DMS53 (cell line): ENCODE measurements at places on chromosomes 11 and 22.

- DNase-seq = no peak
Observed at GRCh38 chr11:18067372-18067771, 21.3 kb upstream of the TPH1 start.

DNA sequence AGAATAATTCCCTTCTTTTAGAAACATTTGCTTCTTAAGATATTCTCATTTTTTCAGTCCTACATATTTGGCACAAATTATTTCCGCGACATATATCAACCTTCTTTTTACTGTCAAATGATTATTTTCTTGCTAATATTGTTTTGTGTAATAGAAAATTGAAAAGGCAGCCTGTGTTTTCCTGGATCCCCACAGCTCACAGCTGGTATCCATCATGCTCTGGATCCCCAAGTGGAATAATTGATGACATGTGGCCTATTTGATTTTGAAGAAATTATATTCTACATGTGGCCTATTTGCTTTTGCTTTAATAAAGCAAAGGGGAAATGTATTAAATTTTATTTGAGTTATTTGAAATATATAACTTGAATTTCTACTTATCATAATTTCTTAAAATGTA lies 199.4 kb upstream of the LUZP2 start:
- DNase-seq = no peak

DNA sequence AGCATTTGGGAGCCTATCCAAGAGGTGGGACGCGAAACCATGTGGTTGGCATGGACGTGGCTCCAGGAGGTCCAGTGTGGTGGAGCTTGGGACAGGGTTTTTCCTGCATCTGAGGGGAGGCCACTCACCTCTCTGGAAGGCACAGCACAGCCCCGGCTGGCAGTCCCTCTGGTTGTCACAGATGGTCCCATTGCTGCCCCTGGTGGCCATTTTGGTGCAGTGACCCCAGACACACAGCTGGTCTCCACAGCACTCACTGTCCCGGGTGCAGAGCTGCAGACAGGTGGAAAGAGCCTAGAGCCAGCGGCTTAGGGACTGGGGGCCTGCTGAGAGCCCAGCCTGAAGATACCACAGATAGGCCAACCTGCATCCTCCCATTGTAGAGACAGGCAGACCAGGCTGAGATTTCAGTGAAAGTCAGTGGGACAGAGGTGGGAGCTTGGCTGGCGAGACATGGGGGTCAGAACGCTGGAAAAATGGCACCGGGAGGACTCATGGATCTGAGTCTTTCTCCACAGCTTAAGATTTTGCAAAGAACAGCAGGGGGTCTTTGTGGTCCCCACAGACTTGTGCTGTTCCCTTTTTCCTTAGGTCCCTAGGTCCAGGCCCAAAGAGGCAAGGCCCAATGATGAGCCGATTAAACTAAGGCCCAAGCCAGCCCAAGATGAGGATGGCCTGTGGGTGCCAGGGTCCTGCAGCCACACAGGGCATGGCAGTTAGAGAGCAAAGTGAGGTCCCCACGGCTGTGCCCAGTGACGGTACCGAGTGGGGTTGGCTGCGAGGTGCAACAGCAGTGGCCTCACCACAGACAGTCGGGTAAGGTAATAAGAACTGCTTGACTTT lies 41.4 kb downstream of the DKK3 start:
- peak; percentile 89 for DNase-seq

DNA sequence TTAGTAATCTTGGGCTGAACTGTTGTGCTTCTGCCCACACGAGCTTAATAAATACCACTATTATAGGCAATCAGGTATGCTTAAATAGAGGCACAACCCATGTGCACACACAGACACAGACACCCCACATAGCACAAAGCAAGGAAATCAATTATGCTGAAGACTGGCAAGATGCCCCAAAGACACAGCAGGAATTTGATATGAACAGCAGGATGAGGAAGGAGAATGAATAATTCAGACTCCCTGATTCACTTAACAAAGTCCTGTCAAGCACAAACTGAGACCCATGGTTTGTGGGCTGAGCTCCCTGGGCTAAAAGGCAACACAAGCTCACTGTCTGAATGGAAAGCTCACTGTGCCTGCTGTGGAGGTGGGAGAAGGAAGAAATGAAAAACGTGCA lies 42.5 kb downstream of the RBFOX2 start:
- no peak for DNase-seq

- DNase-seq = no peak
Observed at GRCh38 chr22:40334899-40335298, 11.4 kb upstream of the ADSL start.

- no peak for DNase-seq
Observed at GRCh38 chr22:32536352-32536751, 61.7 kb downstream of the FBXO7 start.

GRCh38 chr11:133545199-133545803 lies 13.0 kb upstream of the OPCML start:
- peak; percentile 18 for DNase-seq

GRCh38 chr11:123683428-123684170 lies 29.2 kb upstream of the SCN3B start:
- no peak for DNase-seq

DNA sequence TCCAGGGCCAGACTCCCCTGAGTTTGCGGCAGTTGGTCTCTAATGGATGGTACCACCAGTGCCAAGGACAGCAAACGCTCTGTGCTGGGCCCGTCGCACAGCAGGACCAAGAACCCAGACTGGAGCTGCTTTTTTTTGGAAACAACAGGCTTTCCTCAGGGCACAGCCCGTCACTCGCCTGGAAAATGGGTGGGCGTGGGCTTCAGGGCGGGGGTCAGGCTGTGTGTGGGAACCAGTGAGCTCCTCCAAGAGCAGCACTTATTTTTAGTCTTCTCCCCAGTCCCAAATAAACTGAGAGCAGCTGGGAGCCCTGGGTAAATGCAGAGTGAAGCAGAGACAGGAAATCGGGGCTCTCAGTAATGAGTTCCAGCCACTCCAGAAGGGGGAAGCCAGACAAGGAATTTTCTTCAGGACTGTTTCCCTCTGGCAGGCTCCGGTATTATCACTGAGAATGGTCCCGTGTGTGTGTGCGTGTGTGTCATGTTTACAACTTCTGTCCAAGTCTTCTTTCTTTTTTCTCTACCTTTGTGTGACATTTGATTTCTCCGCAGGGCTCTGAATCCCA lies 63.0 kb downstream of the PPFIBP2 start:
- peak; percentile 60 for DNase-seq

DNA sequence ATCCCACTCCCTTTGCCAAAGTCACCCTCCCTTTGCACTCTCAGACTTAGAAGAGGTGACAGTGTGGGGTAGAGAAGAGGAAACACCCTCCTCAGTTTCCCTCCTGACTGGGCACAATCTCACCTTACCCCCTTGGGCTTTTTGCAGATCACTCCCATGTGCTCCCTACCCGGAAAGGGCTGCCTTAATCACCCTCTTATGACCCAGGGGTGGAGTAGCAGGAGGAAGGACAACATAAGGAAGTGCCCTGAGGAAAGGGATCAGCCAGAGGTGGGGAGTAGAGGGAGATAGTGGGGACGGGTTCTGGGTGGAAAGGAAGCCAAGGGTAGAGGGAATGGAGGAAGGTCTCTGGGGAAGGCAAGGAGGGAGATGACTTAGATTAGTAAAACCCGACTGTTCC lies 52.0 kb downstream of the NRXN2 start:
- DNase-seq = no peak

GRCh38 chr11:104602643-104603042 lies 295.6 kb downstream of the CASP12 start:
- peak; percentile 24 for DNase-seq

- no peak for DNase-seq
Observed at GRCh38 chr11:94142308-94143281, 14.0 kb downstream of the PANX1 start.

- DNase-seq = no peak
Observed at GRCh38 chr11:8988329-8989234, 15.2 kb downstream of the NRIP3 start.

- DNase-seq = peak; percentile 85
Observed at GRCh38 chr11:79100093-79100910, 340.5 kb downstream of the TENM4 start.

DNA sequence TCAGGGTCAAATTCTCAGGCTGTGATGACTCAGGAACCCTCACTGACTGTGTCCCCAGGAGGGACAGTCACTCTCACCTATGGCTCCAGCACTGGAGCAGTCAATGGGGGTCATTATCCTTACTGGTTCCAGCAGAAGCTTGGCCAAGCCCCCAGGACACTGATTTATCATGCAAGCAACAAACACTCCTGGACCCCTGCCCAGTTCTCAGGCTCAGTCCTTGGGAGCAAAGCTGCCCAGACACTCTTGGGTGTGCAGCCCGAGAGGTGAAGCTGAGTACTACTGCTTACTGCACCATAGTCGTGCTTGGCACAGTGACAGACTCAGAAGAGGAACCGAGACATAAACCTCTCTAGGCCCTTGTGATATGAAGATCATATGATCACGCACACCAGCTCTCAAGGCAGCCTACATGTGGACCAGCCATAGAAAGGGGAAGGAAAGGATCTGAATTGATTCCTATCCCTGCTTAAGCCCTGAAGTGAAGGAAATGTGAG lies 58.2 kb downstream of the ZNF280B start:
- peak; percentile 1 for DNase-seq

- DNase-seq = no peak
Observed at GRCh38 chr22:26143806-26144325, 25.4 kb upstream of the SEZ6L start.

DNA sequence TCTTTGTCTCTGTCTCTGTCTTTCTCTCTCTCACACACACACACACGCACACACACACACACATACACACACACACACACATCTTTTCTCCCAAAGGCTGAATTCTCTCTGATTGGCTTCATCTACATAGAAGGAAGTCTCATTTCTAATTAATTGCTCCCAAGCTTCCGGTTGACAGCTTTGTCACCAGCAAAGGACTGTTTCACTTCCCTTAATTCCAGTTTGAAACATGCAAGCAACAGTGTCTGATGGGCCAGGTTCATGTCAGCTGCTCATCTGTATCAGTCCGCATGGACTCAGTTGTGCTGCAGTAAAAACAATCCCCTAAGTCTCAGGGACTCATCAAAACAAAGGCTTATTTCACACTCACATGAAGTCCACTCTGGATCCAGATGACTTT lies 16.2 kb upstream of the PVALB start:
- no peak for DNase-seq

- peak; percentile 51 for DNase-seq
Observed at GRCh38 chr22:32660292-32660691, 141.2 kb upstream of the TIMP3 start.

DNA sequence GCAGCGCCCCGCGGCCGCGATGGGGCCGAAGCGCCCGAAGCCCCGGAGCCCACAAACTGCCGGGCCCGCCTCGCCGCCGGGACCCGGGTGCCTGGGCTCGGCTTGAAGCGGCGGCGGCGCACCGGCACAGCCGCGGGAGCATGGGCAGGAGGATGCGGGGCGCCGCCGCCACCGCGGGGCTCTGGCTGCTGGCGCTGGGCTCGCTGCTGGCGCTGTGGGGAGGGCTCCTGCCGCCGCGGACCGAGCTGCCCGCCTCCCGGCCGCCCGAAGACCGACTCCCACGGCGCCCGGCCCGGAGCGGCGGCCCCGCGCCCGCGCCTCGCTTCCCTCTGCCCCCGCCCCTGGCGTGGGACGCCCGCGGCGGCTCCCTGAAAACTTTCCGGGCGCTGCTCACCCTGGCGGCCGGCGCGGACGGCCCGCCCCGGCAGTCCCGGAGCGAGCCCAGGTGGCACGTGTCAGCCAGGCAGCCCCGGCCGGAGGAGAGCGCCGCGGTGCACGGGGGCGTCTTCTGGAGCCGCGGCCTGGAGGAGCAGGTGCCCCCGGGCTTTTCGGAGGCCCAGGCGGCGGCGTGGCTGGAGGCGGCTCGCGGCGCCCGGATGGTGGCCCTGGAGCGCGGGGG lies 346 bp downstream of the FJX1 start:
- DNase-seq = peak; percentile 71
